ENCODE measurements at places on chromosomes 16 and 17. TPM values are rescaled to one million over a fixed set of nuclear protein-coding genes. Genes with fewer than 3 reads are reported as not detected.

GRCh38 chr16:19875900-19876299 lies 8.7 kb downstream of the GPRC5B start:
- H3K36me3 ChIP-seq: no peaks in the 10 kb centered on the region
- no peak overlapping the region for H3K27ac ChIP-seq
- DNase-seq: no peak
- no peaks in the 10 kb centered on the region for H3K27me3 ChIP-seq
- no peaks in the 10 kb centered on the region for H3K4me1 ChIP-seq

GRCh38 chr17:74146196-74146595 lies 57.3 kb upstream of the RPL38 start:
- H3K4me1 ChIP-seq: no peaks in the 10 kb centered on the region
- DNase-seq: no peak
- H3K36me3 ChIP-seq: no peaks in the 10 kb centered on the region
- no peaks in the 10 kb centered on the region for H3K27me3 ChIP-seq
- H3K4me3 ChIP-seq: no peak overlapping the region

DNA sequence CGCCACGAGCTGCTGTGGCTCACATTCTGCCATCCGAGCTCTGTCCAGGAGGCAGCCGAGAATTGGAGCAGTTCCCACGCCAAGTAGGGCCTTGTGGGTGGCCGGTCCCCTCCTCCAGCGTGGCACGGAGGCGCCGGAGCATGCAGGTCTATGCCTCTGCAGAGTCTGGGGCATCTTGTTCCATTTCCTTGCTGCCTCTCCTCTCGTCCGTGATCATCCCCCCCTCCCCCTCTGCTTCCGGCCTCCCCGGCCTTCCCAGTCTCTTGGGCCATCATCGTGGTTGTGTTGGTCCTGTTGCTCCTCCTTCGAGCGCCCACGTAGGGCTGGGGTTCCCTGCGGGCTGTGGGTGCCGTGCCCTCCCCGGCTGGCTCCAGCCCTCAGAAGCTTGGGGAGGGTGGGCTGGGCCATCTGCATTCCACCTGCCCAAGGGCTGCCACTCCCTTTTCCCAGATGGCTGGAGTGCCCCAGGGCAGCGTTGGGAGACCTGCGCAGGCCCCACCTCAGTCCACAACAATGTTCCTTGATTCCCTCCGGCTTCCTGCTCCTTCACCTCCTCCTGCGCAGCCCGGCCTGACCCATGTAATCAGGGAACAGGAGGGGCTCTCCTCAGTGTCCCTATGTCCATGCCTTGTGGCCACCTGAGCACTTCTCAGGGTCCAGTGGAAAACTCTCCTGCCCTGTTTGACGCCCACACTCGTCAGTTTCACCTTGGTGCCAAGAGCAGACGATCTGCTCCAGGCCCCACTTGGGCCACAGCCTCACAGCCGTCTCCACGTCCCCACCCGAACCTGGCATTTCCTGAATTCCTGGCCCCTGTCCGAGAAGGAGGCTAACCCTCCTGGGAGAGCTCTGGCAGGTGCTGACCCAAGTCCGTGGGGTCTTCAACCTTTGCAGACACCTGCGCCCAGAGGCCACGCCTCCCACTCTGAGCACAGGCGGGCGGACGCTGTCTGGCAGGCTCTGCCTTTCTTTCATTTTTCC lies 37.1 kb downstream of the BAIAP2 start:
- H3K4me3 ChIP-seq: no peak overlapping the region
- H3K27me3 ChIP-seq: no peaks in the 10 kb centered on the region
- no peak overlapping the region for H3K27ac ChIP-seq

DNA sequence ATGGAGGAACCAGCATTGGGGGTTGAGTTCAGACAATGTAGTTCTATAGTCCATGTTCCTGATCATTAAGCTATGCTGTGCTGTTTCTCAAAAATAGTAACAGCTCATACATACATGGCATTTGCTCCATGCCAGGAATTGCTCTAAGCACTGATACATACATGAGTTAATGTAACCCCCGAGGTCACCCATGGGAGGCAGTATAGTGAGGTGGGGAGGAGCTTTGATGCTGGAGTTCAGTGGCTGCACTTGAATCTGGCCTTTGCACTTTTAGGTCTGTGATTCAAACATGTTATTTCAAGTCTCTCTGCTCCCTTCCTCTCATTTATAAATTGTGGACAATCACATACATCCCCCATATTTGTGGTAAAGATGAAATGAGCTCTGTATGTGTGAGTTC lies 223.1 kb upstream of the WSB1 start:
- no peak for DNase-seq
- no peaks in the 10 kb centered on the region for H3K36me3 ChIP-seq
- no peaks in the 10 kb centered on the region for H3K27me3 ChIP-seq
- H3K4me3 ChIP-seq: no peak overlapping the region
- H3K4me1 ChIP-seq: no peaks in the 10 kb centered on the region

DNA sequence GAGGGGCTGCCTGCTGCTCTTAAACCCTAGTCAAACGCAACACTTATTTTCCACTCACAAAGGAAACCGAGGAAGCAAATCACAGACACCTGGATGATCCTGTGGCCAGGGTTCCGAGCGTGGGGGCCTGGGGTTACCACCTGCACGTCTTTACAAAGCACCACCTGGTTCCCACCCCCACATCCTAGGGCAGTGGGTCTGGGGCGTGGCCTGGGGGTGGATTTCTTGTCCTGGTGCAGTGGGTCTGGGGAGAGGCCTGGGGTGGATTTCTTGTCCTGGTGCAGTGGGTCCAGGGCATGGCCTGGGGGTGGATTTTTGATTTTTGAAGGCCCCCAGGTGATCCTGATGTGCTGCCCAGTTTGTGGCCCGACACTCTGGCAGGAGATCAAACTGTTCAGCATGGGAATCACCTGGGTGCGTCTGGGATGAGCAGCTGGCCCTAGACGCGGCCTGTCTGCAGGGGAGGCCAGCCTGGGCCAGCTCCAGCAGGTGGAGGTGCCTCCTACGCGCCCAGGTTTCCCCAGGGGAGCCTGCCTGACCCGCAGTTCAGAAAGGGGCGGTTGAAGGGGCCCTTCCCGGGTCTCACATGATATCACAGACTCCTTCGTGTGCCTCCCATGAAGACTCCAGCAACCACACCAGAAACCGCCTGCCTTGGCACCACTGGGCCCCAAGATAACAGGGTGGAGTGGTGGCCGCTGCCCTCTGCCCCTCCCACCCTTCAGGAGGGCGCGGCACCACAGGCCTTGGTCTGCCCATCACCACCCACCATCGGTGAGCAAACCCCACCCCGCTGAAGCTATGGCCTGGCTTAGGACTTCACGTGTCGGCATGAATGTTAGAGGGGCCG lies 6.3 kb downstream of the HAGH start:
- no peak for DNase-seq
- no peaks in the 10 kb centered on the region for H3K36me3 ChIP-seq
- no peak overlapping the region for H3K27ac ChIP-seq
- H3K4me1 ChIP-seq: peaks cover 4% of the 10 kb centered on the region
- H3K27me3 ChIP-seq: no peaks in the 10 kb centered on the region

GRCh38 chr16:30416624-30417528 lies 9.5 kb downstream of the ZNF771 start:
- H3K4me1 ChIP-seq: no peaks in the 10 kb centered on the region
- DNase-seq: no peak
- no peaks in the 10 kb centered on the region for H3K36me3 ChIP-seq
- H3K4me3 ChIP-seq: peak overlapping the region; percentile 78

The E4F1 gene
- 77.3 TPM for total RNA-seq

All from Peyer's patch (tissue), 4 donors.